ENCODE measurements at places on chromosomes 7 and 10.

DNA sequence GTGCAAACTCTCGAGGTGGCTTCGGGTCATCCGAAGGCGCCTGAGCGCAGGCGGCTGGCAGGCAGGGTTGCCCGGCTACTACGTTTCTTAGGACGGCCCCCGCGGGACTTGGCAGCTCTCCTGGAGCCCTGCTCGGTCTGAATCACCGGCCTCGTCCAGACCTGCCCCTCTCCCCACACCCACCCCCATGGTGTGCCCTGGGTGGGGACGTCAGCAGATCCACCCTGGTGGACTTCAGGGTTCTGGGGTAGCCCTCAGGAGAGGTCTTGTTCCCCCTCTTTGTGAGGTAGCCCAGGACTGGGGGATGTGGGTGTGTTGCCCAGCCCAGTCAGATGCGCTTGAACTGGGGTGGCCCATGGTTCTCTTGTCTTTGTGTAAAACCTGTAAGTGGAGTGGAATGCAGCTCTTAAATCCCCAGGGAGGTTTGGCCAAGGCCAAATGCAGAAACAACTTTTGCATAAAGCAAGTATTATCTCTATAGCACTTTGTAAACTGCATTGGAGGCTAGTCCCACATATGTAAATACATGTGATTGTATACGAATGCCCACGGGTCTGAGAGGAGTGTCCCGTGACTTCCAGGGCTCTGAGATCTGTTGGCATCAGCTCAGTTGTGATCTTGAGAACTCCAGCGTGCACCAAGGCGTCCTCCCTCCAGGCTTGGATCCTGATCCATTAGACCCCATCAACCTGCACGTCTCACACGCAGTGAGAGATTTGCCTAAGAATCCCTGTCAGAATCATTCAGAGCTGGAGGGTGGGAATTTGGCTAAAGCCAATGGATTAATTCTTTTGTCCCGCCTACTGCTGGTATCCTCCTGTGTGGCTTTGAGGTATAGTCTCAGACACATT lies 1.8 kb downstream of the PFKFB3 start:
- DNase-seq: no peak

DNA sequence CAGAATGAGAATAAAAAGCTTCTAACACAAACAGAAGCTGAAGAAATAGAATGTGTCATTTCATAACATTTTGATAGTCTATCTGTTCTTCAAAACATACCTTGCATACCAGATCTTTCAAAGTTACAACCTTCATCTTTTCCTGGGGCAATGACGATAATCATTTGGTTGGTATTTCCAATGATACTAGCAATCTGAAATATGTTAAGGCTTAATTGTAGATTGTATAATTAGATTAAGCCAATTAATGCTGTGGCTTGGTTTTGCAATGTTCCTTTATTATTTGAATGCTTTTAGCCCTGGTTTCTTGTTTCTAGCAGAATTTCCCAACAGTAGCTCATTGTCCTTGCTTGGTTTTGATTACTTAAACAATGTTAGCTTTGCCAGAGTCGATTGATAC lies 84.6 kb downstream of the CABCOCO1 start:
- no peak for DNase-seq

- DNase-seq: no peak
Measured at GRCh38 chr10:30125496-30125895, 66.1 kb upstream of the JCAD start.

DNA sequence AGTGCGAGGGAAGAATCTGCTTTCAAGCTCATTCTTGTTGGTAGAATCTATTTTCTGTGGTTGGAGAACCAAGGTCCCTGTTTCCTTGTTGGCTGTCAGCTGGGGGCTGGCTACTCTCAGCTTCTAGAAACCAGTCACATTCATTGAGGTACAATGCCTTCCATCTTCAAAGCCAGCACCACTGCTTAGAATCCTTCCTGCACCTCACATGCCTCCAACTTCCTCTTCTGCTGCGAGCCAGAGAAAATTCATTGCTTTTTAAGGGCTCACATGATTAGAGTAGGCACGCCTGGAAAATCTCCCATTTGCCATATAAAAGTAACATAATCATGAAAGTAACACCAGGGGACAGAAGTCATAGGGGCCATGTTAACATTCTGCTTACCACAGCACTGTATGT lies 28.7 kb downstream of the TES start:
- DNase-seq: no peak

GRCh38 chr7:157930926-157931466 lies 594.2 kb downstream of the DNAJB6 start:
- no peak for DNase-seq

- DNase-seq: no peak
Measured at GRCh38 chr10:108566316-108567107, 1356.8 kb downstream of the XPNPEP1 start.

DNA sequence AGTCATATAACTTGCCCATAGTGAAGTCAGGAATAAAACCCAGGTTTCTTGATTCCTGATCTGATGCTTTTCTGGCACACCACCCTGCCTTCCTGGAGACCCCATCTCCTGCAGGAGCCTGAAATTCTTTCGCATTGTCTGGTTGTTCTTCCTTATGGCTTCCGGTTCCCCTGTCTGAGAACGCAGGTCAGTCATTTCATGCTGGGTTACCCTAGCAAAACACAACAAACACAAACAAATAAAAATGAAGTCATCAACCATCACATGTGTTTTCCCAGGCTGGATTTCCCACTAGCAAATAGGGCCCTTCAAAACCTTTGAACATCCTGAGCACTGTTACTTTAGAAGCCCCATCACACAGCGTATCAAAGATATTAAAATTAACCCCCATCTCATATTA lies 569.6 kb downstream of the LRMDA start:
- no peak for DNase-seq

DNA sequence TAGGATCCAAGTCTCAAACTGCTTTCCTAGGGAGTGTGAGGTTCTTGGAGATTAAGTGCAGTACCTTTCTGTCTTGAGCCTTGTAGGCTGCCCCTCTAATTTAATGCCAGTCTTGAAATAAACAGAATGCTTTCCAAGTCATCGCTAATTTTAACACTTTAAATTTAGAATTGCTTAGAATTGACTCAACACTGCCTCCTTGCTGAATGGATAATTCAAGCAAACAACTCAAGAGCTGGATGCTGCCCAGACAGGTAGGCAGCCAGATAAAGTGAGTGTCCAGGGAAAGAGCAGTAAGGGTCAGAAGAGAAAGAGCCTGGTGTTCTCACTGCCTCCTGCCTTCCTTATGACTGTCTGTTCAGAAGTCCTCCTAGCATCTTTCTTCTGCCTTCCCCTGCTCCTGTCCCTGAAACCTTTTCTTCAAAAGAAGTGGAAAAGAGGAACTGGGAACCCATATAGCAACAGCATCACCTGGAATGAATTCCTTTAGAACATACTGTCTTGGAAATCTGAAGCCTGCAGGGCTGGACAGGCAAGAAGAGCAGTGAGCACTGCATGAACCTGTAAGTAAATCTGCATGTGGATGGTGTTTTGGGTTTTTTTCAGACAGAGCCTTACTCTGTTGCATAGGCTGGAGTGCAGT lies 3.1 kb upstream of the GOT1 start:
- no peak for DNase-seq

GRCh38 chr7:85011127-85011526 lies 175.7 kb downstream of the SEMA3D start:
- DNase-seq: no peak

DNA sequence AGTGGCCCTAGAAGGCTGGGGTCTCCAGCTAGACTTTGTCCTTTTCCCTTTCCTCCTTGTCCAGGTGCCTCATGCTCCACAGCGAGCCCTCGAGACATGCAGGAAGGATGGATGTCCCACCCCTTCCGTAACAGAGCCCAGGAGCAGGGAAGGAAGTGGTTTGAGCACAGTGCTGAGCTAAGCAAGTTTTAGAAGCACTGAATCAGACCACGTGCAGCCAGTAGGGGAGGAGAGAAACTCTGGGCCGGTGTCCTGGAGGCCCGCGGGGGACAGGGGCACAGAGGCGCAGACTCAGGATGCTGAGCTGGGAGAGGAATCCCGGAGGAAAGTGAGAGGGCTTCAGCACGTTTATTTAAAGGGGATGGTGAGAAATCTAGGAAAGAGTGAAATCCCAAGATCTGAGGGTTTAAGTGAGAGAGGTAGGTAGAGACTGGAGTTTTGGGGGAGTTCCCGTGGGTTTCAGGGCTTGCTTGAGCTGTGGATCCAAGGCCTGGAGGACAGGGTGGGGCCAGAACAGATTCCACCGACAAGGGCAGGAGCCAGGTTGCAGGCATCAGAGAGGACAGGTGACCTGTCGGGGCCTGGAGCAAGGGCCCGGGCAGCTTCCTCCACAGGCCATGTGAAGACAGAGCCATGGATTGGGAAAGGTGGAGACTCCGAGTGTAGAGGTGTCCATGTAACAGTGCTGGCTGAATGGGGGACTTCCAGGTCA lies 4.4 kb upstream of the IRF5 start:
- peak; percentile 59 for DNase-seq

- DNase-seq: no peak
Measured at GRCh38 chr10:99769706-99770105, 12.7 kb upstream of the ABCC2 start.

- DNase-seq: no peak
Measured at GRCh38 chr10:75197906-75198305, 12.7 kb upstream of the VDAC2 start.

GRCh38 chr10:45997994-45998763 lies 25.9 kb downstream of the TIMM23 start:
- DNase-seq: no peak

- no peak for DNase-seq
Measured at GRCh38 chr10:34825414-34825813, 10.3 kb upstream of the PARD3 start.

DNA sequence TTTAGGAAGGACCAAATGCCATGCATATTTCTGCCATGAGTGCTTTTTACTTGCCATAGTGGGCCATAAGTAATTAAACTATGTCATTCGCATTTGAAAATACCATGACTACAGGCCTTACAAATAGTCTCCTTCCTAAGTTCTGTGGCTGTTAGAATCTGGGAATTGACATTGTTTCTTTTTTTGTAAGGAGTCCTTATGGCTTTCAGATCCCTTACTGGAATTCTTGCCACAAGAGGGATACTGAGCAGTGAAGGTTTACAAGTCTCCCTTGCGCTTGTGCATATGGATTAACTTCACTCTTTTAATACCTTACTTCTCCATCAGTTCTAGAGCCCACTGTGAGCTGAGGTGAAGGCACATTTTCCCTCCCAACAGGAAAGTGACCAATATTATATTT lies 166.0 kb downstream of the NRG3 start:
- DNase-seq: no peak

- no peak for DNase-seq
Measured at GRCh38 chr10:116809483-116810119, 39.7 kb upstream of the ENO4 start.

GRCh38 chr7:11458736-11459483 lies 373.1 kb downstream of the THSD7A start:
- DNase-seq: no peak
